Stimulated activated CD4-positive, alpha-beta T cell treated with anti-CD3 and anti-CD28 coated beads, Interleukin-2, amount 100 ng/mL, for 24 hours (primary cell): ENCODE measurements at places on chromosomes 1 and 21.

GRCh38 chr1:15836772-15837669 is 10.5 kb upstream of the SPEN start:
- peak; percentile 54 for DNase-seq

GRCh38 chr1:206516728-206516990 is 9.3 kb downstream of the RASSF5 start:
- DNase-seq: no peak

DNA sequence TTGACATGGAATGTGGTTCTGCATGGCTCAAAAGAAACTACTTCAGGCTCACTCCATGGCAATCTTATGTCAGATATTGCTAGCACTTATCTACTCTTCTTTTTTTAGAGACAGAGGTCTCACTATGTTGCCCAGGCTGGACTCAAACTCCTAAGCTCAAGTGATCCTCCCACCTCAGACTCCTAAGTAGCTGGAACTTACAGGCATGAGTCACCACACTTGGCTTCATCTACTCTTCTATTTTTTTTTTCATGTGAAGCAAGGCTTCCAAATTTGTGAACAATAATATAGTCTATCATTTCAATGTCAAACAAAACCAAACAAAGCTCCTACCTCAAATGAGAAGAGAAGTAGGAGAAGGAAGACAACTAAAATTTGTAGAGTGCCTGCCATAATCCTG is 7.5 kb upstream of the PSEN2 start:
- no peak for DNase-seq

- DNase-seq: peak; percentile 6
Observed at GRCh38 chr1:176073524-176074157, 133.4 kb downstream of the COP1 start.

GRCh38 chr21:42672699-42673458 is 19.5 kb downstream of the PDE9A start:
- no peak for DNase-seq

DNA sequence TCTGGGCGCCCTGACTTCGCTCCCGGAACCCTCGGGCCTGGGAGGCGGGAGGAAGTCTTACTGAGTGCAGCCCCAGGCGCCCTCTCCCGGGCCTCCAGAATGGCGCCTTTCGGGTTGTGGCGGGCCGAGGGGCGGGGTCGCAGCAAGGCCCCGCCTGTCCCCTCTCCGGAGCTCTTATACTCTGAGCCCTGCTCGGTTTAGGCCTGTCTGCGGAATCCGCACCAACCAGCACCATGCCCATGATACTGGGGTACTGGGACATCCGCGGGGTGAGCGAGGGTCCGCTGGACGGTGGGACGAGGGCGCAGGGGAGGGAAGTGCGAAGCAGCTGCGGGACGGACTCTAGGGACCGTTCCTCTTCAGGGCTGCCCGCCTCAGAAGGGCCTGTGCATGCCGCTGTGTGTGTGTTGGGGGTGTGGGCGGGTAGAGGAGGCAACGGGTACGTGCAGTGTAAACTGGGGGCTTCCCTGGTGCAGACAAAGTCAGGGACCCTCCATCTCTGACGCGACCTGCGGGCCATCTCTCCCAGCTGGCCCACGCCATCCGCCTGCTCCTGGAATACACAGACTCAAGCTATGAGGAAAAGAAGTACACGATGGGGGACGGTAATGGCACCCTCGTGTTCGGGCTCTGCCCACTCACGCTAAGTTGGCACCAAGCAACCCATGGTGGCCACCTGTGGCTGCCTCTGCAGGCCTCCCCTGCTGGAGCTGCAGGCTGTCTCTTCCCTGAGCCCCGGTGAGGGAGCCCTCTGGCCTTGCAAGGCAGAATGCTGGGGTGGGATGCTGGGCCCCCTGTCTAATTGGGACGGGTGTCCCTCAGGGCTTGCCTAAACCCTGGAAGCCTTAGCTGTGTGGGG is at the start of gene GSTM1:
Gene GSTM1 (plus strand): TSS at position 177 of the 859 bp plus-strand sequence. CDS start 57 bp downstream, at position 234.
- no peak for DNase-seq
